ENCODE measurements at places on chromosomes 11 and 22.

DNA sequence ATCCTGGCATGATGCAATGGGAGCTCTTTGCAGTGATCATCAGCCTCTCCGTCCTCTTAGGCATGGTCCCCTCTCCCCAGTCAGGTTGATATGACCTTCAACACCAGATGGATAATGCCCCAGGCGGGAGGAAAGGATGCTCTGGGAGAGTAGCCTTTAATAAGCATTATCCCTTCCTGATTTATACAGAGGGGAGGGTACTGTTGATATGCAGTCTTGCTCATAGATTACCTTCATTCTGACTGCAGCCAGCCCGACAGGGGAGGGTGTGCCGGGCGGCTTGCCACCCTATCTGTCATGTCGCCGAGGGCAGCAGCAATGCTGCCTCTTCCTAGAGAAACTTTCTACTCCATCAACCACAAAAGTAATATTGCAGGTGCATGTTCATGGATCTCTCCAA is 497.4 kb downstream of the OPCML start:
- DNase-seq = no peak

DNA sequence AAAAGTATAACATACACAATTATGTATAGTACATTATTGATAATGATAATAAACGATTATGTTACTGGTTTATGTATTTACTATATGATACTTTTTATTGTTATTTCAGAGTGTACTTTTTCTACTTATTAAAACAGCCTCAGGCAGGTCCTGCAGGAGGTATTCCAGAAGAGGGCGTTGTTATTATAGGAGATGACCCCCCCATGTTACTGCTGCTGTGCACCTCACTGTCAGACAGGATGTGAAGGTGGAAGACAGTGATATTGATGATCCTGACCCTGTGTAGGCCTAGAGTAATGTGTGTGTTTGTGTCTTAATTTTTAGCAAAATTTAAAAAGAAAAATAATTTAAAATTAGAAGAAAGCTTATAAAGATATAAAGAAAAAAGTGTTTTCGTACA is 57.6 kb downstream of the REXO2 start:
- no peak for DNase-seq

GRCh38 chr11:65422633-65423515 is at the start of gene NEAT1:
NEAT1 (plus strand) TSS chr11:65422798.
- peak; percentile 72 for DNase-seq

DNA sequence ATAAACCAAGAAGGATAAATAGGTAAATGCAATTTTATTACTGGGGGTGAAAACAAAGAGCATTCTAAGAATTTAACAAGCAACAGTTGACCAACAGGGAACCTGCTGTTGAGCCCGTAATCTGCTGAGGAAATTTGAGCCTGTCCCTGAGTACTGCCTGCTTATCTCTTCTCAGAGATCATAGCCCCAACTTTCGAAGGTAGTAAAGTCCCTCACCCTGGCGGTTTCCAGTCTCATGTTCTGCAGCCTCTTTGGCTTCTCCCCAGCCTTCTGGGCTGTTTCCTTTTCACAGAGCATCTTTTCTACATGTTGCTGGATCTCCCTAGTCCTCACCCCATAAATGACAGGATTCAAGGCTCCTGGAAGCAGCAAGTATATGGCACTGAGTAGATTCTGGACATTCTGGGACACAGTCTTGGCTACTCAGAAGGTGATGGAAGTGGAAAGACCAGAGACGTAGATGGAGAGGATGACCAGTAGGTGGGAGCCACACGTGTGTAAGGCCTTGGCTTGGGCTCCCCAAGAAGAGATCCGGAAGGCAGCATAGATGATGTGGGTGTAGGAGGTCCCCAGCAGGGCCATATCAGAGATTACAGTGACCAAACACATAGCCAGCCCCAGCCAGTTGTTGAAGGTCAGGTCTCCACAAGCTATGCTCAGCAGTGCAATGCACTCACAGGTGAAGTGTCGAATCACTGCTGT is 51.6 kb downstream of the RRM1 start:
- no peak for DNase-seq

DNA sequence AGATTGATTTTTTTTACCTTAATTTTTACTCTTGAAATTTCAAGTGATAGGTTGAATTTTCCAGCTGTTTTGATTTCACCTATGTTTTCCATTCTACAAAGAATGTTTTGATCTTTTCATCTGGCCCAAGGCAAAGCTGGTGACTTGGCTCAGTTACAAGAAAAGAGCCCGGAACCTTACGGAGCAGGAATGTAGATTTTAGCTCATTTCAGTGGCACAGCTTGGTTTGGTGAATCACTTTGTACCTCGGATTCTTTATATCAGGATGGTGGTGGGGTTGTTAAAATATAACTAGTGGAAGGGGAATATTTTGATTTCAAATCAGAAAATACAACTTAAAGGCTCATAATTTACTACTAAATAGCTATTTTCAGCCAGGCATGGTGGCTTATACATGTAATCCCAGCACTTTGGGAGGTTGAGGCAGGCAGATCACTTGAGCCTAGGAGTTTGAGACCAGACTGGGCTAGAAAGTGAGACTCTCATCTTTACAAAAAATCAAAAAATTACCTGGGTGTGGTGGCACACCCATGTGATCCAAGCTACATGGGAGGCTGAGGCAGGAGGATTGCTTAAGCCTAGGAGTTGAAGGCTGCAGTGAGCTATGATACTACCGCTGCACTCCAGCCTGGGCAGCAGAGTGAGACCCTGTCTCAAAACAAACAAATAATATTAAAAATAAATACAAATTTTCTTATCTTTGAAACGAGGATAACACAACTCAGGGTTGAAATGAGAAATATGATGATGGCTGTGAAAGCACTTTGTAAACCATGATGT is 9.4 kb upstream of the GRIK4 start:
- no peak for DNase-seq

- no peak for DNase-seq
These were observed 3922.5 kb upstream of the OR11H1 start for GRCh38 chr22:11605468-11605981.

DNA sequence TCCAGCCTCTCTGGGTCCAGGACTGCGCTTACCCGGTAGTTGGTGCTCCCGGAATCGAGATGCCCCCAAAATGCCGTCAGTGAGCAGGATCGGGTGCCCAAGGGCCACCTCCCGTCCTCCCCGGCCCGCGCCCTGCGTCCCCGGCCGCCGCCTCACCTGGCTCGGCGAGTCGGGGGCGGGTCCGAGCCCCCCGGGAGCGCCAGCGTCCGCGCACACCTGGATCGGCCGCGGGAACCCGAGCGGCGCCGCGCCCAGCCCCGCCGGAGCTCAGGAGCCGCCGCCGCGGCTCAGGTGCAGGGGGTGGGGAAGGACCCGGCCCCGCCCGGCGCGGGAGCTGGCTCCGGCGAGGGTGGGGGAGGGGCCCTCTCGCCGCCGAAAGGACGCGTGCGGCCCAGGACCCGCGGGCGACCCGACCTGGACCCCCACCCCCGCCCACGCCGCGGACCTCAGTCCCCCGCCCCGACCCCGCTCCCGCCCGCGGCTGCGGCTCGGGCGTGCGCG is at the start of gene SHANK2:
Gene SHANK2, minus strand, starts transcription at position 309 of the 501 bp plus-strand sequence. CDS start 105,251 bp downstream, outside the sequence.
- DNase-seq = no peak

DNA sequence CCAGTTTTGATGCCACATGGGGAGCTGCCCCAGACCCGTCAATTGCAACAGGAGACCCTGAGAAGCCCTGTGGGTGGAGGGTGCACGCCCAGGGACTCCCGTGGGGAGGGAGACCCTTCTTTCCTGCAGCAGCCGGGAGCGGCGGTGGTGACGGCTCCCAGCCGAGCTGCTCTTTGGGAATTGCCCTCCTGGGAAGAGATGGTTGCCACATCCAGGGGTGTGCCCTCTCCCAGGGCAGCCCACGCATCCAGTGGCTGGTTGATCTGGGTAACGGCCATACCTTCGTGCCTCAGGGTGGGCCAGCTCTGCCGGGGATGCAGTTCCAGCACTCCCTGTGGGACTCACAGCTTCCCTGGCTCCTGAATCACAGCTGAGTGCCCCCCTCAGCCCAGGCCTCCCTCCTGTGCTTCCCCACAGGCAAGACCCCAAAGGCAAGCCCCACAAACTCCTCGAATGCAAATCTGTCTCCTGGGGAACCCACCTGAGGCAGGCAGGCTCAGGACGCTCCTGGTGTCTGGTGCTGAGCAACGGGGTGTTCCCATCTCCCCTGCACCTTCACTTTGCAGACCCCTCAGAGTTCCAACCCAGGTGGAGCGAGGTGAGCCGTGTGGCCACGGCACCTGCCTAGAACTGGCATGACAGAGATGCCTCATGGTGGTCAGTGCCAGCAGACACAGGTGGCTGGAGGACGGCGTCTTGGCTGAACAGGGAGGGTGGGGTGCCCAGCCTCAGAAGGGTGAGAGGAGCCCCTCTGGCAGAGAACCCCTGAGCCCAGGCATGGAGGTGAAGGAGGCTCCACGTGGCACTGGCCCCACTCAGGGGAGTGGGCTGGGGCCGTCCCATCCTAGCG is 1027.4 kb downstream of the BRD1 start:
- no peak for DNase-seq

DNA sequence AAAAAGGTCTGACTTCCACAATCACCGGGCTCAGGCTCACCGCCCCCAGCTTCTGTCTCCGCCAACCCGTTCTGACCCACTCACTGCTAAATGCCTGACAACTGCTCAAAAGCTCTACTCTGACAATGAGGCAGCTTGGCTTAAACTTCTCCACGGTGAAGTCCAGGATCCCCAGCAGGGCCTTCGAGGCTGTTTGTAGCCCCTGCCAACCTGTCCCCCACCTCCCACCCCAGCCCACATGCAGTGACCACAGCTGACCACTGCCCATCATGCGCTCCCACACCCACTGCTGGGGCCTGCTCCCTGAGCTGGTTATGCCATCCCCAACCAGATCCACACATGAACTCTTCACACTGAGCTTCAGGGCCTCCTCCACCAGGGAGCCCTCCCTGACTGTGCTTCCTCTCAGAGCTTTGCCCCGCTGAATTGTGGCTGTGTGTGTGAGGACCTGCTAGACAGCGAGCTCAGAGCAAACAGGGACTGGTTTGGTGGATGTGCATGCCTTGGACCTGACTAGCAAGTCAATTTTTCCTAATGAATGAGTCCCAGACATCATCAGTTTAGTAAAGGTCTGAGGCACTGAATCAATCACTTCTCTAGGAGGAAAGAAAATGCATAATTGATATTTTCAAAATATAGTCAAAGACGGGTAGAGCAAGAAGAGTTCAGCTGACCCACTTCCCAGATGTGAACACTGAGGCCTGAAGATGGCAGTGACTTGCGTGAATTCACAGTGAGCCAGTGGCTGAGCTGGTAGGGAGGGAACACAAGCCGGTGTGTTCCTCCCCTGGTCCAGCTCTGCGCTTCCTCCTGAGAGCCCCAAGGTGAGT is 7.7 kb downstream of the LRRC32 start:
- no peak for DNase-seq

- DNase-seq = no peak
These were observed 6.7 kb upstream of the CCDC90B start for GRCh38 chr11:83292709-83293456.

- no peak for DNase-seq
These were observed 343.1 kb downstream of the SOX6 start for GRCh38 chr11:16013242-16013641.

GRCh38 chr11:9001736-9002135 is 2.1 kb downstream of the NRIP3 start:
- no peak for DNase-seq

DNA sequence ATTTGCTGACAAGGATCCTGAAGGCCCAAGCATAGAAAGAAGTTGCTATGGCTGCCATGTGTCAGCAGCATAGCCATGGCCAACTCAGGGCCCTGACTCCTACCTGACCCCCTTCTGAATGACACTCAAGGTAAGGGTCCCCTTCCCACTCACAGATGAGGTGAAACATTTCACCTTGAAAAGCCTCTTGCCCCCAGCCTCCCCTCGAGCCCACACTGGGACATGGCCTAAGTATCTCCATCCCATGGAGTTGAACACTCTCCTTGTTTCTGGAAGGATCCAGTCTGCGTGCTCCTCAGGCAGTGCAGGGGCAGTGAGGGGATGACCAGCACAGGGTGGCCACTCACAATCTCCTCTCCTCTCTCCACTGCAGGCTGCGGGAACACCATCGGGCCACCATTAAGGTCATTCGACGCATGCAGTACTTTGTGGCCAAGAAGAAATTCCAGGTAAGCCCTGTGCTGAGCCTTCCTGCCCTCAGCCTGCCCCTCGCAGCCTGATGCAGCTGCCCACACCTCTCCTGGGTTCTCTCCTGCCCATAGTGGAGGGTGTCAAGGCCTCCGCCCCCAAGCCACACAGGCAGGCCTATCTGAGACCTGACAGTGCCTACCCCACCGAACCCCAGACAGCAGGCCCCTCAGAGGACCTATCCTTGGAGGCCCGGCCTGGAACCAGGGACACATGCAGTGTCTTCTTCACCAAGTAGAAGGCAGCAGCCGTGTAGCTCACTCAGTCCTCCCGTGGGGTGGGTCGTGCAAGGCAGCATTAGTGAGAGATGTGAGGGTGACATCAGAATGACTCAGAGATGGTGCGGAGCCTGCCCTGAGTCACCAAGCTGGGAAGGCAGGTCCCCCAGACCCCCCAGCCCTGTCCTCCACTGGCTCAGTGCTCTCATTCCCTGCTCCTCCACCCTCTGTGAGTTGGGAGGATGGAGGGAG is 68.9 kb upstream of the KCNQ1OT1 start:
- no peak for DNase-seq

DNA sequence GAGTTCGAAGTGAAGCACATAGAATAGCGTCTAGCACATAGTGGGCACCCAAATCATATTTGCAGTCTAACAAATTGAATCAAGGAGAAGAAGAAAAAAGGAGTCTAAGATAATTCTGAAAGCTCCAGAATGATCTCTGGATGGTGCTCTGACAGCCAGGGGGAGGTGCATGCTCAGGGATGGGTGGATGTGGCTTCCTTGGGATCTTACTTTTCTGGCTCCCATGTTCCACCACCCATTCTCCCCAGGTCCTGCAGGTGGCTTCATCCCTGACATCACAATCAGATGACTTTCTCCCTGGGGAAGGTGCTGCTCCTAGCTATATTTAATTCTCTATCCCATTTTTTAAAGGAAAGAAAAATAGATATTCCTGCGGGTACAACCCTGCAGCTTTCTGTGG is 381.9 kb downstream of the CADM1 start:
- DNase-seq = no peak
